ENCODE measurements at places on chromosomes 6 and 20.

- DNase-seq = no peak
Observed at GRCh38 chr20:62291251-62292066, 11.3 kb upstream of the ADRM1 start.

- DNase-seq = no peak
Observed at GRCh38 chr20:31811198-31811597, 8.0 kb upstream of the MYLK2 start.

DNA sequence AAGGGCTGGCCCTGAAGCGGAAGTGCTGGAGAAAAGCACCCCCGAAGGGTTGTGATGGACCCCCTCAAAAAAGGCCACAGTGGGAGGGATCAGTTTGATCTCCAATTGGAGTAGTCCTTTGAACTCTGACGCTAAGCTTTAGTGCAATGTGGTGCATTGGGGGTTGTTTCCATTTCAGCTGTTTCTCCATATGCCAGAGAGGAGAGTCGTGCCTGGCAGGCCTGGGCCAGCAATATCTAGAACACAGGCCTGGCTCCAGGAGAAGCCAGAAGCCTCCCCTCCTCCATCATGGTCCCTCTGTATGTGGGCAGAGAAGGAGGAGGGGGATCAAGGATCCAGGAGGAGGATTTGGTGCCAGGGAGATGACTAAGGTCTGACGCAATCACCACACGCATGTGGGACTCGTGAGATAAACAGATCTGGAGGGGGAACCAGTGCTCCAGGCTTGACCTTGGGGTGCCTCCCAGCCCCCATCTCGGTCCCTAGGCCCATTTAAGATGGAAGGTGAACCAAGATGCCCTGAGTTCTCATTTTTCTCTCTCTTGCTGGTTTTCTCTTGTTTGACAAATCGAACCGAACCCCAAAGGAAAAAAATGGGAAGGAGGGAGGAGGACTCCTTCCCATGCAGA is 517.4 kb upstream of the JARID2 start:
- DNase-seq = peak; percentile 74

GRCh38 chr6:1850840-1851157 is 241.1 kb downstream of the FOXC1 start:
- no peak for DNase-seq

- DNase-seq = no peak
Observed at GRCh38 chr6:15961635-15962448, 167.0 kb upstream of the MYLIP start.

Measured in astrocyte (in vitro differentiated cells and primary cell).